ENCODE measurements at places on chromosomes 3 and 15. TPM values are rescaled to one million over a fixed set of nuclear protein-coding genes. Genes with fewer than 3 reads are reported as not detected.

NRG4 gene
- total RNA-seq = not detected

XIRP1 gene
- not detected for total RNA-seq

- no peak for DNase-seq
These were observed 2.2 kb downstream of the CDCP1 start for GRCh38 chr3:45143673-45144671.

DNA sequence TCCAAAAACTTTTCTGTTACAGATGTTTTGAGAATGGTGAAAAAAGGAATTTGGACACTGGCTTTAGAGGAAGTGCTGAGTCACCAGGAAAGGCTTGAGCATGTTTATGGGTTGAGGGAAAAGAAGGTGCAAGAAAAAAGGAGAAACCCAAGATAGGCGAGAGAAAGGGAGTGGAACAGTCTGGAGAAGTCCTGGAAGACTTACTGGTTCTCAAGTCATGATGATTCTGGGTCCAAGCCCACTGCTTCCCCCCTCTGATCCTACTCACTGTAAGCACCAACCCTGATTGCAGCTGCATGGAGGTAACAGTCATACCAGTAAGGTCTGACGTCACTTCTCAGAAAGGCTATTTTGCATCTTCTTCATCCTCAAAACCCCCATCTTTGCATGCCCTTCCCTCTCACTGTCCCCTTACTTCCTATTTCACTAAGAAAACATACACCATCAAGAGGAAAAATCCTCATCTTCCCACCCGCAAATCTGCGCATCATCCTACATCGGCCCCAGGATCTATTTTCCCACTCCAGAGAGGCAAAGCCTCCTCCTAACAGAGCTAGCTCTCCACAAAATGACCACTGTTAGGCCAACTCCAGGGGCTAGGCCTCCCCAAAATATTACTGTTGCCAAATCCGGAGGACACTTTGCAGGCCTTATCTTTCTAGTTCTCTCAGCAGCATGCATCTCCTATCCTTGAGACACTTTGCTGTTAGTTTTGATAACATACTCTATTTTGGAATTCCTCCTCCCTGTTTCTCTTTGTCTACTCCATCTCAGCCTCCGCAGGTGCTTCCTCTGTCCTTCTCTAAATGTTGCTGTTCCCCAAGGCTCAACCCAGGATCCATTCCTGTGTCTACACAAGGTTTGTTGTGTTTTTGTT lies 3.2 kb upstream of the ATP13A3 start:
- DNase-seq = no peak

Measured in CD8-positive, alpha-beta T cell (primary cell).